ENCODE measurements at places on chromosomes 4 and X.
A peak's percentile ranks its signal among the peaks of the same experiment; 100 is the strongest.

DNA sequence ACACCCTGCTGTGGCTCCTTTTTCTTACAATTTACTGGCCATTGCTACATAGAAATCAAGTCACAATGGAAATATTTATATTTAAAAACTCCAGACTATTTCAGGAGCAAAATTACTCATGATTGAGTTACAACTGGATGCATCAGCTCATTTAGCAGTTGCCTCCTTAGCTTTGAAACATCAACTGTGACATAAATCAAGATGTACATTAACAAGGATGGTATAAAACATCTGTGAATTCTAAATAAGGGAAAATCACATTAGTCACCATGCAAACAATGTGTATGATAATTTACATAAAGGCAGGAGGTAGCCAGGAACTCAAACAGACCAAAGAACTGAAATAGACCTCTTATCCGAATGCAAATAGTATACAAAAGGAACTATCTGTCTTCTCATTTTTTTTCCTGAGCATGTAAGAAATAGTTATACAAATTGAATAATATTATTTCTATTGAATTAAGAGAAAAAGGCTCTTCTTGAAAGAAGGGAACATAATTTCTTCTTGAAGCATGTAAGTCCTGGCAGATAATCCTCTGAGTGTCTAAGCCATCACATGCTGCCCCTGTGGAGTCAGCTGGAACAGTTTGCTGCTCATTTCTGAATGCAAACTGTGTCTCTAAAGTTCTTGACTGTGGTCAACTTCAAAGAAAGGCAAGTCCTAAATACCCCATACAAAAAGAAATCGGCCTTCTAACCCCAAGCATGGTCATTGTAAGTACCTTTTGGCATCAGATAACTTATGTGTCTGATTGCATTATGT is 151.2 kb downstream of the NAA11 start:
- DNase-seq: no peak

DNA sequence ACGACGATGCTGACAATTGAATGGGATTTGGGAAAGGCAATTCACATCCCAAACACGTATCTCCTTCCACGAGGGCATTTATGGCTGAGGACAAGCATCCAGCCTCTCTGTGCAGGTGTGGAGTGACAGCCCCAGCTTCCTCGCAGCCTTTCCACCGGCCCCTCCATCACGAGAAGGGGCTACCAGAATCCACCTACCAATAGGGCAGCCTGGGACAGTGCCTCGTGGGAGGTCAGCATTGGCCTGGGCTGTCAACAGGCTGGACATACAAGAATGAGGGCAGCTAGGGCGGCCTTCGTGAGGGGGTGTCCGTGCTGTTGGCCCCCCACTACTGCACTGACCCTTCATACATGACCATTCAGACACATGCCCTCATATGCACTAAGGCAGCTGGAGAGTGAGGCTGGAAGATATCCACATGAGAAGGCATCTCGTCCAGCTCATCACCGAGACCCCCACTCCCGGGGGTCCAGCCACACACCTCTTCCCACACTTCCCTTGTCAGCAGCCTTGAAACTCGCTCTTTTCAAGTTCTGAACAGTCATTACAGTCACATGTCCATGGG is 81.0 kb upstream of the ADRA2C start:
- DNase-seq: no peak

DNA sequence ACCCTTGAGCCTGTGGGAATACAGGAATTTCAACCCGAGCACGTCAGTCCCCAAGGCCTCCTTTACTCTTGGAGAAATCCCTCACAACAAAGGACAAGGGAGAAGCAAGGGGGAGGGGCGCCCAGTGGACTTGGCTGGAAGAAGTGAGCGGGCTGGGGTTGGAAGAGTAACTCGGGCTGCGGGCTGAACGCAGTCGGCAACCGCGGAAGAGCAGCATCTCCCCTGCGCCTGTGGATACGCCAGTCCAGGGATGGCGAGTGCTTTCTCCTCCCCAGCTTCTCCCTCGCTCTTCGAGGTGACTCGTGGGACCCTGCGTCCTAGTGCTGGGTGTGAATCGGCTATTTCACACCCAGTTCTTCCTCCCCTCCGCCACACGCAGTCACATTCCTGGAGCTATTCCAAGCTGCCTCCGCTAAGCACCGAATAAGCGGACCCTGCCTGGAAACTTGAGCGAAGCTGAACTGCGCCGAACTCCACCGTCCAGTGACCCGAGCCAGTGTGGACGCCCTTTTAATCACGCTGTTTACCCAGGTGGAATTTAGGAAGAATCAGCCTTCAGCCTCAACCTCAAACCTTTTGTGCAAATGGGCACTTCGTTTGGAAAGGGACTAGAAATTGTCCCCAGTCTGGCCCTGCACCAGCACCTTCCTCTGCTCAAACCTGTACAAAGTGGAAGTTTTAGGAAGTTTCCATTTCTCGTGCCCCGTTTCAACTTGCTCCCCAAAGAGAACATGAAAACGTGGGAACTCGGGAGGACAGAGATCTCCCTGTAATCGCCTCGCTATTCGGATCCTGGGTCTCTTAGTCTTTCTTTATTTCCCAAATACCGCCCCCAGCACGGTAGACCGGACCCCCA is 64.3 kb upstream of the WDR17 start:
- no peak for DNase-seq

DNA sequence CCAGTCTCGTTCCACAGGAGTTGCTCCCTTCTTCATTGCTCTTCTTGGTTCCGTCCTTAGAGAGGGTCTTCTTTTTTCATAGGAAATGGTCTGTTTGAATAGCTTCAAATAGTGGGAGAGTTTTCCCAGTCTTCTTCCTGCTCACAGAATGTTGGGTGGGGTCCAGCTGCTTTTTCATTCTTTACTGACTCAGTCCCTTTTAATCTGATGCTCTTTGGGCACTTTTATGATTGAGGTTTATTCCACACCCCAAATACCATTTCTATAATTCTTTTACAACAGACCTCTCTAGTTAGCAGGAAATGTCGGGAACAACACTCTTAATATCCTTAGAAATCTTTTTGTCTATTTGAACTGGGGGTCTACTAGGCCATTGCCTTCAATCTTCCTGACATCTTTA is 239.5 kb downstream of the PRDM5 start:
- peak; percentile 6 for DNase-seq

DNA sequence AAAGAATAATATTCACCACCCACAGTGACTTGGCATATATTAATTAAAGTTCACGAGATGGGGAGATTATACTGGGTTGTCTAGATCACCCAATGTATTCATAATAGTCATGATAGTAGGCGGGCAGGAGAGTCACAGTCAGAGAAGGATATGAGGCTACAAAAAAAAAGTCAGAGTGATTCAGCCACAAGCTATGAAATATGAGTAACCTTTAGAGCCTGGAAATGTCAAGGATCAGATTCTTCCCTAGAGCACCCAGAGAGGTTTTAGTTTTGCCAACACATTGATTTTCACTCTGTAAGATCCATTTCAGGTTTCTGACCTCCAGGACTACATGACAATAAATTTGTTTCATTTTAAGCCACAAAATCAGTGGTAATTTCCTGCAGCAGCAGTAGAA is 501.9 kb downstream of the GABRG1 start:
- DNase-seq: no peak

Data from HFFc6 (cell line).